RWPE1 (cell line): ENCODE measurements at places on chromosomes 11 and 22.
A peak's percentile ranks its signal among the peaks of the same experiment; 100 is the strongest.

DNA sequence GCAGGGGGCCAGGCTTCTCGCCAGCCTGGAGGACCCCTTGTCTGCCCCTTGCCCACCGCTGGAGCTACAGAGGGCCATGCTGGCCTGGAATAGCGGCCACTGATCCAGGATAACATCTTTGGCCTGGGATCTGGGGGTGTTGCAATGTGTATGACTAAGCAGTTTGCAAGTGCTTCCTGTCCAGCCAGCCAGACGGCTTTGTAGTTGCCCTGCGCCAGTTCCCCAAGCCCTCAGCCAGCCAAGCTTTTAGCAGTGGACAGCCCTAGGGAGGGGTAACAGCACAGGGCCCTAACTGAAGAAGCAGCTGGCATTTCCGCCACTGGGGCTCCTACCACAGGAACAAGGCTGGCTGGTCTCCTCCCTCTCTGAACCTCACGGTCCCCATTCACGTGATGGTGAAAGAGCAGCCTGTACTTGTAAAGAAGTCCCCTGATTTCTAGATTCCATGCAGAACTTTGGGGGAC is 32.1 kb downstream of the UQCR10 start:
- DNase-seq = peak; percentile 89

DNA sequence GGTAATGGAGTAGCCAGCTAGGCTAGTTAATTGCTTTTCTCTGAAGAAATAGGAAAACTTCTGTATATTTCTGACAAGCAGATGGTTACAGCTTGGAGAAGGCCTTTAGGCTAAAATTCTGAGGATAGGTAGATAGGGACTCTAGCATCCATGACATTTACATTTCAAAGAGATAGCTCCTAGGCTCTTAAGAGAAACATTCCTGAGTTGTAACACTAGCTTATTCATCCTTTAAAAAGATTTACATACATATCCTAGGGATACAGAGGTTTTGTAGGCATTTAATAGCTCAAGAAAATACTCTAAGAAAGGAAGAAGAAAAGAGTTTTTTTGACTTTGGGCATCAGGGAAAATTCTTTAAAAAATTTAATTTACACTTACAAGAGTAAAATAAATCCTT is 130.9 kb upstream of the CCDC179 start:
- DNase-seq = no peak

DNA sequence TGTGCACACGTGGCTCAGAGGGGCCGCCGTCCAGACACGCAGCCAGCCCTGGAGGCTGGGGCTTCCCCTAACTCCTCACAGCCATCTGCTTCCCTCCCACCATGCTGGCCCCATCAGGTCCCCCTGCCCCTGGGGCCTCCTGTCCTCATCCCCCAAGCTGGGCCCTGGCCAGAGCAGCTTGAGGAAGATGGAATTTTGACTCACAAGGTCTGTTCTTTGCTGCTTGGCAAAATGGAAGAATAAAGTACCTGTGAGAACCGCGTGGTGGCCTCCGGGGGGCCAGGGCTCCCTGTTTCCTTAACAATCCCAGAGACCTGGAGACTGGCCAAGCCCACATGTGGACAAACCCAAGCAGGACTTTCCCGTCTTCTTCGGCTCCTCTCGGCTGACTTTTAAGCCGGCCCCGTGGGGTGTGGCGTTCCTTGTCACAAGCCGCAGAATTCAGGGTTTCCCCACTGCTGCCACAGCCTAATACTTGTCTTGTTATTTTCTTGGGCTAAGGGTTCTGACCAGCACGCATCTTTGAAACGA is 872.8 kb downstream of the BRD1 start:
- DNase-seq = no peak

- DNase-seq = no peak
These were observed 27.3 kb downstream of the ALX4 start for GRCh38 chr11:44282620-44283019.

GRCh38 chr11:15830741-15831428 is 525.5 kb downstream of the SOX6 start:
- DNase-seq = no peak

DNA sequence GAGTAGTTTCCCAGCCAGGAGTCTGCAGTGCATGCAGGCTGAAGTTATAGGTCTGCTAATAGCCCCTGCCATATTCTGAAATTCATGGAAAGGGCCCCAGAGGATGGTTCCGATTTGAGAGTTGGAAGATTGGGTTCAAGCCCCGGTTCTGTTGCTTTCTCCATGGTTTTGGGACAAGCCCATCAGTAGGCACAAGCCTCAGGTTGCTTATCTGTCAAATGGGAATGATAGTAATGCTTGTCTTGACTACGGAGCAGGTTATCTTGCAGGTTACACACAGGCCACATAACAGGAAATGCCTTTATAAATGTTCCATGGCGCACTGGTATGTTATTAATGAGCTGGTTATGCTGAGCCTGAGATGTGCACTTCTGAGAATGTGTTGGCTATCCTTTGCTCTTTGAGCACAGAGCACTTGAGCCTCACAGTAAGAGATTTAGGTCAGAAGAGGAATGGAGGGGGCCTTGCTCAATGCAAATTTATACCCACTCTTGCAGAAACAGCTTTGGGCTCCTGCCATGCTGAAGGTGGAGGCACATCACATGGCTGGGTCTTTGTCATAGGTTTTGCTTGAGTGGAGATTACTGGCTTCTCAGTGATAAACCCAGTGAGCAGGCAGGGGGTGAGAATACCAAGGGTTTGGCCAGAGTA is 47.1 kb downstream of the ZNRF3 start:
- no peak for DNase-seq

GRCh38 chr11:44611687-44612434 is 46.4 kb downstream of the CD82 start:
- DNase-seq = no peak

GRCh38 chr11:31433851-31434250 is 64.2 kb downstream of the DNAJC24 start:
- DNase-seq = no peak

- no peak for DNase-seq
These were observed 53.6 kb downstream of the SYT13 start for GRCh38 chr11:45232341-45233080.

GRCh38 chr11:134248910-134249480 is 4.2 kb downstream of the THYN1 start:
- DNase-seq = no peak

- DNase-seq = no peak
These were observed 423.1 kb downstream of the ETS1 start for GRCh38 chr11:128164080-128164741.

DNA sequence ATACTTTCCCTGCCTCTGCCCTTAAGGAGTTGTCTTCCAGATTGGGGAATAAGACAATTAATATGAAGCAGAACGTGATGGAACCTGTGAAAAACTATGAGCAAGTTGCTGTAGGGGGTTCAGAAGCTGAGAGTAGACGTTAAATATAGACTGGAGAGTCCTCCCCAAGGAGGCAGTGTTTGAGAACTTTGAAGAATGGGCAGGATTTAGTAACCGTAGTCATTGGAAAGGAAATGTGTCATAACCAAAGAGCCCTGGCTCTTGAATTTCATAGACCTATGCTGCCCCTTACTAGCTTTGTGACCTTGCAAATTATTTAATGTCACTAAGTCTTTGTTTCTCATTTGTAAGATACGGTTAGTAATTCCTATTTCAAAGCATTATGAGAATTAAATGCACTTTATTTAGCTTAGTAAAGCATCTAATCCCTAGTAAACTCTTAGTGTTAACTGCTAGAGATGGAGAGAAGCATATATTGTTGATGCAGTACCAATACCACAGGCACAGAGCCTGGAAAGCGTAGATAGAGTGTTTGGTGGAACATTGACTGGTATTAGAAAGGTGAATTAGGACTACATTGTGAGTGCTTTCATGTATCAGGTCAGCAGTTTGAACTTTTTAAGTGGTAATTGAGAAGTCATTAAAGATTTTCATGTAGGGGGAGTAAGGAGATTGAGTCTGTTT is 54.1 kb downstream of the MCAM start:
- DNase-seq = no peak

DNA sequence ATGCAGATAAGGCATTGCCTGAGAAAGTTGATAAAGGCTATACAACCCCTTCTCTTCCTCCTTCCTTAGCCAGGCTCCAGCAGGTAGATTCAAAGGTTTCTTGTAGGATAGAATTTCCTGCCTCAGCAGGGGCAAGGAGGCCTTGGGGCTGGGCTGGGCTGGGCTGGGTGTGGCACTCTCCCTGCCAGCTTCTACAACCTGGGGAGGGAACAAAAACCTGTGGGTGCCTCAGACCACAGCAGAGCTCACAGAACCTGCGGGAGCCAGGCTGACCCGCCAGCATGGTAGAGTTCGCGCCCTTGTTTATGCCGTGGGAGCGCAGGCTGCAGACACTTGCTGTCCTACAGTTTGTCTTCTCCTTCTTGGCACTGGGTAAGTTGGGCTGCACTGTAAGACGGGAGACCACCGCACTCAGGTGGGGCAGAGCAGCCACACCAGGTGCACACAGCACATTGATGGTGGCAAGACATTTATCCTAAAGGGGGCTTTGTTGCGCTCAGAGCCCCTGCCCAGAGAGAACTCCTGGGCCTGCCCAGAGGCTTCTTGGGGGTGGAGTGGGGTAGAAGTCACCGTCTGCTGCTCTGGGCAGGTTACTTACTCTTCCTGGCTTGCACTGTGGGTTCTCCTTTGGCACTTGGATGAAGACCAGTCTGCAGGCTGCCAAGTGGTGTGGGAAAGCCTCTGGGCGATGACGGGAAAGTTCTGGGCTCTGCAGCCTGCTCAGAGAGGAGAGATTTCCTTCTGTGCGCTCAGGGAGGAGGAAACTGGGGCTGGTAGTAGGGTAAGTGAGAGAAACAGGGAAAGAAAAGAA is at the start of gene MOGAT2:
MOGAT2 (plus strand) TSS at position 231 of the 811 bp plus-strand sequence; CDS start at position 282, 51 bp downstream.
- DNase-seq = no peak

- no peak for DNase-seq
These were observed 18.1 kb upstream of the EFCAB6 start for GRCh38 chr22:43829904-43830851.

- DNase-seq = no peak
These were observed 119.5 kb downstream of the ENTHD1 start for GRCh38 chr22:39773976-39774539.
